M059J (cell line): ENCODE measurements at places on chromosomes 6 and 20.

DNA sequence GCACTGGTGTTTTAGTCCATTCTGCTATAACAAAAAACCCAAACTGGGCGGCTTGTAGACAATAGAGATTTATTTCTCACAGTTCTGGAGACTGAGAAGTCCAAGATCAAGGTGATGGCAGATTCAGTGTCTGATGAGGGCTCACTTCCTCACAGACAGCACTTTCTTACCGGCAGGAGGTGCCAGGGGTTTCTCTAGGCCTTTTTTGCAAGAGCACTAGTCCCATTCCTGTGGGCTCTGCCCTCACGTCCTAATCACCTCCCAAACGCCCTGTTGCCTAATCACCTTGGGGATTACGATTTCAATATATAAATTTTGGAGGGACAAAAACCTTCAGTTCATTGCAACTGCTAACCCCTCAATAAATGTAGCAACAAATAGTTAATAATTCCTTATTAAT lies 140.0 kb upstream of the SGK1 start:
- DNase-seq = no peak

DNA sequence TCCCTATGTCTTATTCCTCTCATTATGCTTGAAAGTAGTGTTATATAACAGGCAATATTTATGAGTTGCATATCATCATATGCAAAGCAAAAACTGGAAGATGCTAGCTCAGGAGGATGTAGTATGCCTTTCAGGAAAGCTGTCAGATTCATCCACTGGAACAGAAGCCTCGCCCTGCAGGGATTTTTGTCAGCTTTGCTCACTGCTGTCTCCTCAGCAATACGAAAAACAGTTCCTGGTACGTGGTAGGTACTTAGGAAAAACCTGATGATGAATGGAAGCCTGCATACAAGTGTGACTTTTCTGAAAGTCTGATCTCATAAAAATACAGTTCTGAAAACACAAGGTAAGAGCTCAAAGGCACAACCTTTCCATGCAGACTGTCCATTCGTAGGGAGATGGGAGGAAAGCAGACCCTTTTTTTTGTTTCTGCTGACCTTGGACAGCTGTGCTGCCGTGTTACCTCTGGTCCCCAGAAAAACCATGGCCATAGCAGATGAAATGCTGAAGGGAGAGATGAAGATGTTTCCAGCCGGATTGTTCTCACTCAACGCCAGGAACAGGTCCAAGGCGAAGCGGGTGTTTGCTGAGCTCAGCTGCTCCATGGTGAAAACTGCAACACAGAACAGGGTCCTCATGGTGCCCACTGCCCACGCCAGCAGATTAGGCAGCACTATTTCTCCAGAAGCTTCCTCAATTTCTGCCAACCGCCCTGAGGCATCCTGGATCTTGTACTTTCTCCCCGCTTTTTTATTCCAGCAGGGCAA lies 1.5 kb downstream of the SERPINB1 start:
- no peak for DNase-seq

GRCh38 chr20:33680686-33681085 lies 5.5 kb downstream of the E2F1 start:
- DNase-seq = no peak

DNA sequence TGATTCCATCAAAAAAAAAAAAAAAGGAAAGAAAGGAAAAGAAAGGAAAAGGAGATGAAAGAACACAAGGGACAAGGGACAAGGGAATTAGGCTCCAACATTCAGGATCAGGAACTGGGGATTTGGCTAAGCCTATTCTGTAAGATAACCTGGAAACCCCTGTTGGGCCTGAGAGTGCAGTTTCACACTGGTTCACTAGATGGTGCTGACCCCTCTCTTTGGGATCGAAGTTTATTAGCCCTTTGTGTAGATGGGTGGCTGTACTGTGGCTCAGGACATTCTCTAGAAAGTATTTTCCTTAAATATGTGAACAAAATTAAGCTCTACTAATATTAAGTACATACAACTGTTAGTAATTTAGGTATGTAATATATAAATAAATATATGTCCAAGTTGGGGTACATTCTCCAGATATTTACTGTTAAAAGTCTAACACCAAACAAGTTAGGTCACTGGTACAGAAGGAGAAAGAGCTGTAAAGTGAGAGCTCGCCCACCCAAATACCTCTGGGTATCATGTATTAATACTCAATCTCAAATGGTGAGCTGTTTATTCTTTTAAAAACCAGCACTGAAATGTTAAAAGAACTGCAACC lies 6.3 kb downstream of the OR2A4 start:
- DNase-seq = peak; percentile 80

DNA sequence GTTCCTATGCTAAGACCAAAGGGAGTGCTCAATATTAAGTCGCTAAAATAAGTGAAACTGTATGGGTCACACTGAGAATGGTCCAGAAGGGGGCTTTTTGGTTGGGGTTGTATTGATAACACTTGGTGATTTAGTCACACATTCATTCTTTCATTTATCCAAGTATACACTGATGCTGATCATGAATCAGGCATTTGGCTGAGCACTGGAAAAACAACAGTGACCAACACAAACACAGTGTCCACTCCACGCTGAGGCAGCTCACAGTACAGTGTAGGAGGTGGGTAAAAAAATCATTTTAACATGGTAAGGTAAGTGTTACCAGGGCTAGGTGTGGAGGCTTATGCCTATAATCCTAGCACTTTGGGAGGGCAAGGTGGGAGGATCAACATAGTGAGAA lies 9.2 kb upstream of the FAM83C start:
- DNase-seq = no peak

DNA sequence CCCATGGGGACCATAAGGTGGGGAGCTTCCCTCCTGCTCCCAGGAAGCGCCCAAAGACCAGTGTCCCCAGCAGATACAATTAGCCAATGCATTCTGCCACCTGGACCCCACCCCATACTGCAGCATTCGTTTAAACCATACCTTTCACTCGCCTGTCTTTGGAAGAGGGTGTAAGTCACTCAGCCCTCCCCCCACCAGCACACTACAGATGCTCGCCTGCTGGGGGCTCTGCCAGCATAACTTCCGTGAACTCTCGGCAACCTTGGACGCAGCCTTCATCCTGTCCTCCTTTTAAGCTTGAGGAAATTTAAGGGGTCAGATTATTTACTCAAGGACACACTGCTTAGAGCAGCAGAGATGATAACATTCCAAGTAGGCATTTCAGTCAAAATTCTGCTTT lies 94.4 kb upstream of the NAA20 start:
- no peak for DNase-seq

DNA sequence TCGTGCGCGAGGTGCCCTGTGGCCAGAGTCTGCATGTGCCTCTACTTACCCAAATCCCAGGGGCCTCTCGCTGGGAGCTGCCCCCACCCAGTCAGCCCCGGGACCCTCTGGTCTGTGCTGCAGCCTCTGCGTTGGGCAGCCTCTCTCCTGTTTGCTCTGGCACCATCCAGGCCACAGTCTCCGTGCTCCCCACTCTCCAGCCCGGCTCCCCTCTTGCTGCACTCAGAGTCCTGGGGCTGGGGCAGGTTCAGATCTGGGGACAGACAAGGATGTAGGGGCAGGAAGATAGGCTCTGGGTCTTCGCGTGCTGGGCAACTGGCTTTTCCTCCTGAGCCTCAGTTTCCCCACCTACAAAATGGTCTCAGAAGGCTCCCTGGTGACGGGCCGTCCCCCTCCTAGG lies 70.8 kb upstream of the GATA5 start:
- no peak for DNase-seq

DNA sequence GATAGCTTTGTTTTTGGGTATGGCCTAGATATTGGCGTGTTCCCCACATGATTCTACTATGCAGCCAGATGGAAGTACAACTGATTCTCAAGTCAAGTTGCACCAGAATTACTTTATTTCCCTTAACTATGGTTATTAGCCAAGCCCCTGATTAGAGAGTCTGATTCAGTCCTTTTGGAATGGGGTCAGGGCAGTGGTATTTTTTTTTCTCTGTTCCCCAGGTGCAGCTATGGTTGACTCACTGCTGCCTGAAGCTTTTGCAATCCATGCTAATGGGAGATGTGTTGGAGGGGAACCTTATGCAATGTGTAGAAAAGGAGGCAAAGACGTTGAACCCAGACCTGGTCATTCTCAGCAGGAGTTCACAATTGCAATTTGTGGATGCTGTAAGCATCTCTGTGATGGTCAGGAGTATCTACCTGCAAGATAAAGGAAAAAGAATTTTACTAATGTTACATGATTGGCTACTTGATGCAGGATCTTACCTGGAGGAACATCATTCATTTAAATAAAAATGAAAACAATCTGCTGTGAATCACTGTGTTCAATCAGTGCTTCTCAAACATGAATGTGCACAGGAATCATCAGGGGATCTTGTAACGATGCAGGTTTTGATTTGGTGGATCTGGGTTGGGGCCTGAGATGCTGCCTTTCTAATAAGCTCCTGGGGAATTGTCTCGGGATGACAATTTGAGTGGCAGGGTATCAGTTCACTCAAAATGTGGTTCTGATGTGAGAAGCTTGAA lies 49.4 kb downstream of the PFDN4 start:
- DNase-seq = peak; percentile 82

- DNase-seq = peak; percentile 32
Measured at GRCh38 chr6:82720992-82721391, 344.6 kb downstream of the UBE3D start.

DNA sequence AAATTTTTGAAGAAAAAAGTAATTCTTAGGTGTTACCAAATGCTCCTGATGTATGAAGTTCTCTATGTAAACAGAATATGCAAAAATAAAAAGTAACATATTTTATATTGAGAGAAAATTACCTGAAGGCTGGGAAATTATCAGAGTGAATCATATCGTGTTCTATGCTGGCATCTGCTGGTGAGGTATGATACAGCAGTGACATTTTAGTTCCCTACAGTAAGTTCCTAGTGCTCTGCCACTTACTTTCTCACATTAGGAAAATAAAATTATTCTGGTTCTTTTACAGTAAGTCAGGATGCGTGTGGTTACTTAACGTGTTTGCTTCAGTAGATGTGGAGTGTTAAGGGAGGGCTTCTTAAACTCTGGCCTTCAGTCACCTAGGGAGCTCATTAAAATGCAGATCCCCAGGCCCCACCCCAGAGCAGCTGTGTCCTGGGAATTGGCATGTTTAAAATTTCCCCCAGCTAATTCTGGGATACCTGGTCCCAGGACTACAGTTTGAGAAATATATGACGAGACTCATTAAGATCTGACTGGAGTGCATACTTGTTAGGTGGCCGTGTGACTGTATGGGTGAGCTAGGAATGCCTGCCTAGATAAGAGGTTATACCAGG lies 3.2 kb downstream of the ACTR5 start:
- DNase-seq = peak; percentile 55

DNA sequence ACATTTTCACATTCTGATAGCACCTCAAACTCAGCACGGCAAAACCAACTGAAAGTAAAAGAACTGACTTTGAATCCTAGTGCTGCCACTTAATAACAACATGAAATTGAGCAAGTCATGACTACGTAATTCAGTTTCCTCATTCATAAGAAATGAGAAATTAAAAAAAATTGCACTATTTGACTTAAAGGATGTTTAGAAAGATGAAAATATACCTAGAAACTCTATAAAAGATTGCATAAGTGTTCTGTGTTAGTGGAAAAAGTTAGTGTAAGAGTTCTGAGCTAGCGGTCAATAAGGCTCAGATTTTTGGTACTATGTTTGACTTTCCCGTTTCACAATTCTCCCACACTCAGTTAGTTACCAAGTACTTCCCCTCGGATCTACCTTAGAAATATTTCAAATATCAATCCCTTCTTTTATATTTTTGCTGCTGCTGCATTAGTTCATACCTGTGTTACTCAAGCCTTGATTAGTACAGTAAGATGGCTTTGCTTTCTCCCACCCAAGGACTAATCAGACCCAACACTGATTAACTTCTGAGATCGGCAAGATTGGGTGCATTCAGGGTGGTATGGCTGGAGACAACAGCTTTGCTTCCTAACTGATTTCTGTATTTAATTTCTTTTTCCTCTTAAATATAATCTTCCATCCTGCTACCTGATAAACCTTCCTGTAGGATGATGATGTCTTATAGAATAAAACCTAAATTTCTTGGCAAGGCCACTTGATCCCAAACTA lies 25.9 kb downstream of the ECHDC1 start:
- DNase-seq = no peak

- DNase-seq = peak; percentile 85
Measured at GRCh38 chr6:16331384-16332174, 93.2 kb downstream of the GMPR start.

DNA sequence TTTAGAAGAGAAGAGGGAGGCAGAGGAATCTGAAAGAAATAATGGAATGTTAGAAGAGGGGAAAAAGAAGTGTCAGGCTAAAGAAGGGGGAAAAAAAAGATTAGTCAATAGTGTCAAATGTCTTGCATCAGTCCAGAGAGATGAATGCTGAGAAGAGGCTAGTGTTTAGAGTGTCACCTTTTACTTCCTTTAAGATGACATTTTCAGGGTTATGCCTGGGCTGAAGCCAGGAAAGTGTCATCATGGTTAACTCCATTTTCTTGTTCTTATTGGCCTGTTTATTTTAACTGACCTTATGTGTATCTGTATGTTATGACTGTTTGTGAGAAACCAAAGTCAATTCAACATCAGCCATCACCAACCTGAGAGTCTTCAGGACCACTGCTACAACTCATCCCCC lies 15.0 kb upstream of the BCKDHB start:
- no peak for DNase-seq
